H1 (cell line): ENCODE measurements at places on chromosomes 16 and 17. TPM values are rescaled to one million over a fixed set of nuclear protein-coding genes. Genes with fewer than 3 reads are reported as not detected.

The BICDL2 gene
- total RNA-seq, result 14.3 and 15.9 TPM in 2 replicates

The TEKT5 gene
- total RNA-seq, result not detected in 2 replicates

The CLCN7 gene
- total RNA-seq, result 76.5 and 81.5 TPM in 2 replicates

GRCh38 chr17:2366747-2367494, 29.6 kb downstream of the SGSM2 start:
- no peak for DNase-seq

GRCh38 chr17:61187038-61187437, 212.6 kb upstream of the TBX2 start:
- no peak for DNase-seq
